ENCODE measurements at places on chromosomes 7 and 10.

GRCh38 chr10:107517811-107518210 lies 353.3 kb upstream of the SORCS1 start:
- DNase-seq, result no peak

GRCh38 chr10:43708262-43708661 lies 59.6 kb upstream of the ZNF32 start:
- DNase-seq, result no peak

- no peak for DNase-seq
These were observed 2.3 kb downstream of the GSDME start for GRCh38 chr7:24754906-24755506.

DNA sequence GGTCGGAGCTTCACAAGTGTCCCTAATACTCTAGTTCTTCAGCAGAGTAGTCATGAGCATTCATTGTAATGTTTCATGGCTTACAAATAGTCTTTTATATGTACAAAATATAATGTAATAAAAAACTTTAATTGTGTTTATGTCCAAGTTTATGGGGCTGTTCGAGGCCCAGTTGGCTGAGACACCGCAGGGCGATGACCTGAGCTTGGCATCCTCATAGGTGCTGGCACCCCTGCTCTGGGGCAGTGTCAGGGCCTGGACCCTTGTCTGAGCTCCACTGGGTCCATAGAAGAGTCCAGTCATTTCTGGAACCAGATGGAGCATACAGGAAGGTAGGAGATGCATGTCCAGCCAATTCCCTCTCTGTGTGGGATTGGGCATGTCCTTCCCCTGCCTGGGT lies 12.9 kb upstream of the ZMIZ1 start:
- no peak for DNase-seq

DNA sequence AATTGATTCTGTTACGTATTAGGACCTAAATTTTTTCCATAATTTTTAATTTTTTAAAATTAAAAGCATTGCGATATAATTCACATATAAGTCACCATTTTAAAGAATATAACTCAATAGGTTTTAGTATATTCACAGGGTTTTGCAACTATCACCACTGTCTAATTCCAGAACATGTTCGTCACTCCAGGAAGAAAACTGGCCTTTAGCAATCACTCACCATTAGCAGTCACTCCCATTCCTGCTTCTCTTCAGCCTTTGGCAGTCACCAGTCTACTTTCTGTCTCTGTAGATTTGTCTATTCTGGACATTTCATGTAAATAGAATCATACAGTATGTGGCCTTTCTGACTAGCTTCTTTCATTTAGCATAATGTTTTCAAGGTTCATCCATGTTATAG lies 176.5 kb downstream of the EXOC4 start:
- no peak for DNase-seq

DNA sequence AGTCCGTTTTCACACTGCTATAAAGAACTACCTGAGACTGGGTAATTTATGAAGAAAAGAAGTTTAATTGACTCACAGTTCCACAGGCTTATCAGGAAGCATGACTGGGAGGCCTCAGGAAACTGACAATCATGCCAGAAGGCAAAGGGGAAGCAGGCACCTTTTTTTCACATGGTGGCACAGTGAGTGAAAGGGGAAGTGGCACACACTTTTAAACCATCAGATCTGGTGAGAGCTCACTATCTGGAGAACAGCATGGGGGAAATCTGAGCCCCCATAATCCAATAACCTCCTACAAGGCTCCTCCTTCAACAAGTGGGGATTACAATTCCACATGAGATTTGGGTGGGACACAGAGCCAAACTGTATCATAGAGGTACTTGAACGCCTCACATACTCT lies 30.0 kb downstream of the AGR3 start:
- no peak for DNase-seq
